ENCODE measurements at places on chromosomes 16 and 17.
A peak's percentile ranks its signal among the peaks of the same experiment; 100 is the strongest.

DNA sequence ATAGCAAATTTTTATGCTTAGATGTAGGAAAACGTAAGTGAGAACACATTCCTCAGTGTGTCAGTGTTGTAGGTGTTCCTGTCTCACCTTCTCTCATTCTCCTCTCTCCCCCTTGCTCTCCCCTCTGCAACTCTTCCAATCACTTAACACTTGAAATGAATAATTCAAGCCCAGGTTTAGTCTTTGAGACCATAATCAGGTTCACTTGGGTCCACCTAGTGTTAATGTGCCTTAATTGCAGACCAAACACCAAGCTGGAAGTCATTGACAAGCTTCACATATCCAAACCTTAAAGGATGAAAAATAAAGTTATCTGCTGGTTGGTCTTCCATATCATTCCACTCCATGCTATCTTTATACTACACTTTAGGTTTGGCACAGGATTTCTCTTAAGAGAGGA lies 37.0 kb downstream of the STXBP4 start:
- peak; percentile 17 for DNase-seq

DNA sequence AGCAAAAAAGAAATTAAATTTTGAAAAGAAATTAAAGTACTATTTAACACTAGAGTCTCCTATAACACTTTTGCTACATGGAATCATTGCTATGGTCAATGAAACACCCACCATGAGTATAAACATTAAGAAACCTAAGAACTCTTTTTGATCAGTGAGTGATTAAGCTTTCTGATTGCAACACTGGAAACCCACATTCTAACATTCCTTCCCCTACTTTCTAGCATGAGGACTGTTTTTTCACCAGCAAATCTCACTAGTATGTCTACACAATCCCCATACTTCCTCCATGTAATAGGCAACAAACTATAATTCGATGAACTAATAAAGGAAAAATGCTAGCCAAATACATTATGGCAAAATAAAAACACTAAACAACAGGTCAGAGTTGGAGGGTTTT lies 54.7 kb downstream of the SKAP1 start:
- peak; percentile 12 for DNase-seq

DNA sequence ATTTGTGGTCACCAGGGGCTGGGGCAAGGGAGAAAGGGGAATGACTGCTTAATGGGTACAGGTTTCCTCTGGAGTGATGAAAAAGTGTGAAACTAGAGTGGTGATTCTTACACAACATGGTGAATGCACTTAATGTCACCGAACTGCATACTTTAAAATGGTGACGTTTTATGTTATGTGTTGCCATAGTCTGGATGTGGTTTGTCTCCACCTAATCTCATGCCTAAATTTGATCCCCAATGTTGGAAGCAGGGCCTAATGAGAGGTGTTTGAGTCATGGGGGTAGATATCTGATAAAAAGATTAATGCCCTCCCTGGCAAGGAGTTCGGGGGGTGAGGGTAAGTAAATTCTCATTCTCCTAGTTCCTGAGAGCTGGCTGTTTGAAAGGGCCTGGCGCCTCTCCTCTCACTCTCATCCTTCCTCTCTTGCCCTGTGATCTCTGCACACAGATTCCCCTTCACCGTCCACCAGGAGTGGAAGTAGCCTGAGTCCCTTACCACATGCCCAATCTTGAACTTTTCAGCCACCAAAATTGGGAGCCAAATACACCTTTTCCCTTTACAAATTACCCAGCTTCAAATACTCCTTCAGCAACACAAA lies 15.3 kb downstream of the XPO6 start:
- DNase-seq, result no peak

DNA sequence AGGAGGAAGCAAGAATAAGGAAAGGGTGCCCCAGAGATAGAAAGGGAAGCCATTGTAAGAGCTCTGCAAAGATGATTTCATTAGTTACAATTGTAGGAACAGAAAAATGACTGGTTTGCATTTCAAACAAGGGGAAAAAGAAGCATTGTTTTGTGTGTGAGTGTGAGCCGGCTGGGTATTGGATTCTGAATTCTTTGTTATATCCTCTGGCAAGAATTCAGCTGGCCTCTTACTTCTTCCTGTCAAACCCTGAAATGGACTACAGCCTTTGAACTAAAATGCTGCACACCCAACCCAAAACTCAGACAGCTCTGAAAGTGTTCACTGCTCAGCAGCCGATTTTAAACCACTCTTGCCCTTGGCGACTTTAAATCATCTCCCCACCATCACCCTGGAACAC lies 461.3 kb downstream of the PMP22 start:
- peak; percentile 25 for DNase-seq

DNA sequence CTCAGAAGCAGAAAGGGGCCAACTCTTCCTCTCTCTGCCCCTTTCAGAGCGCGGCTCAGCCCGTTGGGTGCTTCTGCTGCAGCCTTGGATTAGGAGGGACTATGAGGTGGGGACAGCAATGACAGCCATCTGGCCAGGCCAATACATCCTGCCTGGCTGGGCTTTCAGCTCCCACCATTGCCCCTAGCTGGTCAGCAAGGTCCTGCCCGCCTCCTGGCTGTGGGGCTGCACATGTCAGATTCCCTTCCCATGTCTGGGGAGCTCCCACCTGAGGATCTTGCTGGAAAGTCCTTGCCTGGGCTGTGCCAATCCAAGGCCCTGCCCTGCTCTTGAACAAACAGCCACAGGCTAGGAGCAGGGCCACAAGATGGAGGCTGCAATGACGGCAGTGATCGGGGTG lies 8.3 kb downstream of the TRIM65 start:
- DNase-seq, result no peak

- DNase-seq, result peak; percentile 51
Measured at GRCh38 chr17:41785859-41786226, 668 bp downstream of the JUP start.

- DNase-seq, result peak; percentile 19
Measured at GRCh38 chr17:81171941-81172340, 5.9 kb upstream of the AATK start.

DNA sequence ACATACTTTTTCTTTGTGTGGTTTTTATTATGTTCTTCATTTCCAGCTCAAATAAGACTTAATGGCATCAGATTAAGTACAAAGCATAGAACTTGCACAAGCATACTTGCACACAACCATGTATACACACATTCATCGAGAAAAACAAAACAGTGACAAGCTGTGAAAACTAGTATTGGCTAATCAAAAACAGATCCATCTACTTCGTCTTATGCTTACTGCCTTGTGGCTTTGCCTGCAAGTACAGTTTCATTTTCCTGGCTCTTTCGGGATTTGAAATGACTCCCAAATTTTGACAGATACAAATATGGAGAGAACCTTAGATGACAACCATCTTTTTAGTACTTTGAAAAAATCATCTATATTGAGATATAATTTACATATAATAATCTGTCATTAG lies 338.3 kb downstream of the BCAS3 start:
- no peak for DNase-seq

- no peak for DNase-seq
Measured at GRCh38 chr17:79806863-79807720, 10.2 kb upstream of the CBX8 start.

GRCh38 chr16:48153774-48154173 lies 2.0 kb downstream of the ABCC12 start:
- no peak for DNase-seq

DNA sequence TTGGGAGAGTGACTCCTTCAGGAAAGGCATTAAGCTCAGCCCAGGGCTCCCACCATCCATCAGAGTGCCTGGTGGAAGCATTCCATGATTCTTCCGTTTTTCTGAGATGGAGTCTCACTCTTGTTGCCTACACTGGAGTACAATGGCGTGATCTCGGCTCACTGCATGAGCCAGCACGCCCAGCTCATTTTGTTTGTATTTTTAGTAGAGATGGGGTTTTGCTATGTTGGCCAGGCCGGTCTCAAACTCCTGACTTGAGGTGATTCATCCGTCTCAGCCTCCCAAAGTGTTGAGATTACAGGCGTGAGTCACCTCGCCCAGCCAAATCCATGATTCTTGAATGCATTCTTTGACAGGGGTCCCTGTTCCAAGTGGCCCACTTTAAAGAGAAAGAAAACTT lies 23.1 kb downstream of the MIS12 start:
- DNase-seq, result peak; percentile 85

DNA sequence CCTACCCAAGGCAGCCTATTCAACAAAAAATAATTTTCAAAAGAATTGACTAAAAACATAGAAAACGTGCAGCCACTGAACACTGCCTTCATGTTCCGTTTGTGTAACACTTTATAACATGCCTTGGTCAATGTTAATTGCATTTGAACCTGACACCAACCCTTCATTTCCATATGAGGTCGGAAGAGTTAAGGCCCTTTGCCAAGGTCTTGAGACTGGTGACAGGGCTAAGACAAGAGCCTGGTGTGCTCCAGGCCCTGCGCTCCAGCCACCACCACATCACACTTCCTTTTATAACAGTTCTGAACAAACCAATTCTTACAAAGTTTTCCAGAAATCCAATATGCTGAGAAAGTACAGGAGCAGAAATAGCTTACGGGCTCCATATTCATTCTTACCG lies 4.2 kb downstream of the BBS2 start:
- peak; percentile 7 for DNase-seq

- DNase-seq, result no peak
Measured at GRCh38 chr17:13265311-13265710, 247.5 kb upstream of the ELAC2 start.

GRCh38 chr17:32536736-32537643 lies 50.2 kb downstream of the CDK5R1 start:
- DNase-seq, result peak; percentile 77

DNA sequence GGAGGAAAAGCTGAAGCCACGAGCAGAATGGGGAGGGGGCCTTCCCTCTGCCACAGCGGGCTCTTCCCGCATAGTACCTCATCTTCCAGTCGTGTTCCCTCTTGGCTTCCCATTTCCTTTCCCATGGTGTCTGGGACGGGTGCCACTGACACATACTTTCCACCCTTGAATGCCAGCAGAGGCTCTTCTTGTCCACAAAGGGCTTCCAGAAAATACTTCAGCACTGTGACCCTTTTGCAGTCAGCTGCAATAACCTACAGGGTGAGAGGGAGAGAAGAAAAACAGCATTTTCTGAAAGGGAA lies 30.7 kb downstream of the HIC1 start:
- peak; percentile 89 for DNase-seq

DNA sequence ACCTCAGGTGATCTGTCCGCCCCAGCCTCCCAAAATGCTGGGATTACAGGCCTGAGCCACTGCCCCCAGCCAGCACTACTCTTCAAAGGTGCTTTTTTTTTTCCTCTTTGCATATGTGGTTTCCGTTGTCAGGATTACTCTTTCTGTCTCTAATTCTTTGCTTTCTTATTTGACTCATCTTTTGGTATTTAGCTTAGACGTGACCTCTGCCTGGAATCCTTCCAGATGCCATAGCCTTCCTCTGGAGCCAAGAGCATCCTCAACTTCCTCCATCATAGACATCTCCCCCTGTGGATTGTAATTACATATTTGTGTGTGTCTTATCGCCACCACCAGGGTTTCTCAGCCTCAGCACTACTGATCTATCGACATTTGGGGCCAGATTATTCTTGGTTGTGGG lies 84.4 kb upstream of the XYLT1 start:
- peak; percentile 23 for DNase-seq

- no peak for DNase-seq
Measured at GRCh38 chr17:39101091-39101490, 50.3 kb downstream of the PLXDC1 start.

- DNase-seq, result peak; percentile 7
Measured at GRCh38 chr17:34098699-34099098, 156.4 kb upstream of the CCL2 start.

GRCh38 chr17:9729735-9730420 lies 61.5 kb downstream of the DHRS7C start:
- peak; percentile 2 for DNase-seq

GRCh38 chr17:6870841-6871240 lies 39.3 kb upstream of the TEKT1 start:
- no peak for DNase-seq

GRCh38 chr17:55332296-55333041 lies 67.7 kb downstream of the HLF start:
- no peak for DNase-seq

DNA sequence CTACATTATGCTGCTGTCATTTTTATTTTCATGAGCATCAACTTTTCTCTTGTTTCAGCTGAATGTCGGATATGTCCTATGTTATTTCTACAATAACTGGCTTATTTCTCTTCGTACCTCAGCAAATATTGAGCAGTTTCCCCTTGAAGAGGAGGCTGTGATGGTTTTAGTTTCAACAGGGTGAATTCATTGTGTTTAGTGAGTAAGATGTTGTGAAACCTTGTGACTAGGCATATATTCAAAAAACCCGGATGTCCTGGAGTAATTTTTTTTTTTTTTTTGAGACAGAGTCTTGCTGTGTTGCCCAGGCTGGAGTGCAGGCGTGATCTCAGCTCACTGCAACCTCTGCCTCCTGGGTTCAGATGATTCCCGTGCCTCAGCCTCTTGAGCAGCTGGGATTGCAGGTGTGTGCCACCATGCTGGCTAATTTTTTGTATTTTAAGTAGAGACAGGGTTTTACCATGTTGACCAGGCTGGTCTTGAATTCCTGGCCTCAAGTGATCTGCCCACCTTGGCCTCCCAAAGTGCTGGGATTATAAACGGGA lies 11.1 kb downstream of the CPD start:
- DNase-seq, result peak; percentile 74

GRCh38 chr16:89061590-89062380 lies 31.9 kb upstream of the ACSF3 start:
- no peak for DNase-seq

- peak; percentile 71 for DNase-seq
Measured at GRCh38 chr17:20121359-20122253, 112.4 kb downstream of the SPECC1 start.

Data from cardiac fibroblast (primary cell).